IMR-90 (cell line): ENCODE measurements at places on chromosomes 4 and X. TPM values are rescaled to one million over a fixed set of nuclear protein-coding genes. Genes with fewer than 3 reads are reported as not detected.

TCP11X2 gene
- total RNA-seq = not detected in 2 replicates

TMA16 gene
- 9.3 and 42.5 TPM in 2 replicates for total RNA-seq

DCAF4L1 gene
- total RNA-seq = under 0.01 and 0.18 TPM in 2 replicates

HSFX4 gene
- total RNA-seq = not detected in 2 replicates
